Left ventricle myocardium superior (tissue), 1 donor: ENCODE measurements at places on chromosomes 2 and 18.

- no peak for DNase-seq
These were observed 388.1 kb upstream of the SLC14A2 start for GRCh38 chr18:45227001-45227742.

GRCh38 chr2:187124529-187124928 lies 275.6 kb upstream of the ZSWIM2 start:
- peak; percentile 25 for DNase-seq

DNA sequence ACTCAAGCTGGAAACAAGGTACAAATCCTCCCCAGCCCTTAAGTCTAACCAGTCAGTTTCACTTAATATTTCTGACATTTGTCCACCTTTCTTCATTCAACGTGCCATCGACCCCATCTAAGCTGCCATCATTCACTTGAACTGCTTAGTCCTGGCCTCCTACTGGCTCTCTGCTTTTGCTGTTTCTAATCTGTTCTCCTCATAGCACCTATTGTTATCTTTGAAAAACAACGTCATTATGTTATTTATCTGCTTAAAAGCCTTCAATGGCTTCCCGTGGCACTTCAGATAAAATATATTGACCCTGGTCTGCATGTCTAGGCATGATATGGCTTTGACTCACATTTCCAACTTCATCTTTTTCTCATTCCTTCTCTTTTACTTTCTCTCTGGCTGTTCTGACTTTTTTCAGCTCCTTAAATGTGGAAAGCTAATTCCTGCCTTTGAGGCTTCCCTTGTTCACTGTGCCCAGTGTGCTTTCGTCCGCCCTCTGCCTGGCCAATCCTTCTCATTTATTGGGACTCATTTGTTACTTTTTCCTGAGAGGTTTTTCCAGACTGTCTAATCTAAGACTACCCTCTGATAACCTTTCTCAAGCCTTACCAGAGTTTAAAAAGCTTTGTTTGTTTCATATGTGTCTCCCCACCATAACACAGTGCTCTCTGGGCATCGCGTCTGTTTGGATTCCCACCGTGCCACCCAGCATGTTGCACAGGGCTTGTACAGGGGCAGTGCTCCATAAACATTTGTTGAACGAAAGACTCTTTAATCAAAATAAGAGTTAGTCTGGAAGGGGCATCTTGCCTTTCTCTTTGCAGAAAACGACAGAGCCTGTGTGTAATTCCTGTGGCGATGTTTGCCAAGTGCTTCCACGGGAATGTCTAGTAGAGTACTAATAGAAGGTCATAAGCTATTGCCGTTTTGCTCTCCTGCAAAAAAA lies 183.9 kb downstream of the FMNL2 start:
- no peak for DNase-seq

GRCh38 chr2:53969968-53970723 lies 647 bp downstream of the PSME4 start:
- DNase-seq, result peak; percentile 67

DNA sequence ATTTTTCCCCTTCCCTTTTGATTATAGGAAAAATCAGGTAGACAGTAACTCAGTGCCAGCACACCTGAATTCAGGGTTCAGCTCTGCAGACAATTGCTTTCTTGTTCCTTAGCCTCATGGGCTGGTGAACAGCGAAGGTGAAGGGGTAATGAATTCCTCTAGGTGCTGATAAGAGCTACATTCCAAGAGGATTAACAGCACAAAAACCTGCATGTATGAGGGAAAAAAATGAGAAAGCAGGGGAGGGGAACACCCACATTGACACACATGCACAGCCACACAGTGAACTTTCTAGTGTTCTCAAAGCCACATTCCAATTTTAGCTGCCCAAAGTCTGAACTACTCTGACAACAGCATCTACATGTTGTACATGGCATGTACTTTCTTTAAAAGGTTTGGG lies 46.1 kb downstream of the SPATS2L start:
- no peak for DNase-seq

DNA sequence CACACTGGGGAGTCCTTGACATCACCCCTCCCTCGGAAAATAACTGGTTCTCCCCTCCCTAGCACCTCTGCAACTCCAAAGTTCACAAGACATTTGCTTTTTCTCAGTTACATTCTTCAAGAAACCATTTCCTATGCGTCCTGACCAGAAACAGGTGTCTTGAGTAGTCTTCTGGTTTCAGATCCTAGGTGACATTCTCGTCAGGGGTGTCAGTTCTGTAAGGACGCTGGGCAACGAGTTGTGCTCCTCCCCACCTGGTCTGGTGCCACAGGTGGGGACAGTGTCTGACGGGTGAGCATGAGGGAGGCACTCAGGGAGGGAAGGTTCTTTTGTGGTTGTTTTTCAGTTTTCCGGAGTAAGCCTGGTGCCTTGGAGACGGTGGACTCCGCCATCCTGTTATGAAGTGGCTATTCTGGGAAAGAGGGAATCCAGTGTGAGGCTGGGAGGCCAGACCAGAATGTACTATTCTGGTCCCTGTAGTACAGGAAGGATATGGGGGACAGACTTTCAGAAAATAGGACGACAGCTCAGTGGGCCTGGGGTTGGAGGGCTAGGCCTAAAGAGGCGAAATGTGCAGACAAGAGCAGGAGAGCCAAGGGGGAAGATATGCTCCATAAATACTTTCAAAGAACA lies 50.6 kb downstream of the EPAS1 start:
- no peak for DNase-seq

DNA sequence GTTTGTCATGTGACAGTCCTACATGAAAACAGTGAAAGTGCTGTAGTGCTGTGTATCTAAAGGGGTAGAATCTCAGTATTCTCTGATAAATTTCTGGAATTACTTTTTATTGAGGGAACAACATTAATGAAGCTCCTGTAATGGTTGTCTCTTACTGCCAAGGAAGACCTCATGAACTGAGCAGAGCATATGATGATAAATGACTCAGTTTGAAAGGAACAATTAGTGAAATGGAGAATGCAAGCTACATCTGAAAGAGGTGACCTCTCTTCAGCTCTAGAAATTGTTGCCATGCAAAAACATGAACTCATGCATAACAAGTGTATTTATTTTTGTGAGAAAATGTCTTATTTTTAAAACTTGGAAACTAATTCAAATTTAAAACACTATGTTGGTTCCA lies 93.6 kb downstream of the SCN9A start:
- DNase-seq, result no peak

GRCh38 chr2:206657087-206657486 lies 14.8 kb downstream of the FAM237A start:
- no peak for DNase-seq

GRCh38 chr2:200354833-200355751 lies 48.6 kb downstream of the SPATS2L start:
- no peak for DNase-seq

- no peak for DNase-seq
These were observed 286.2 kb downstream of the GRB14 start for GRCh38 chr2:164335128-164335527.

DNA sequence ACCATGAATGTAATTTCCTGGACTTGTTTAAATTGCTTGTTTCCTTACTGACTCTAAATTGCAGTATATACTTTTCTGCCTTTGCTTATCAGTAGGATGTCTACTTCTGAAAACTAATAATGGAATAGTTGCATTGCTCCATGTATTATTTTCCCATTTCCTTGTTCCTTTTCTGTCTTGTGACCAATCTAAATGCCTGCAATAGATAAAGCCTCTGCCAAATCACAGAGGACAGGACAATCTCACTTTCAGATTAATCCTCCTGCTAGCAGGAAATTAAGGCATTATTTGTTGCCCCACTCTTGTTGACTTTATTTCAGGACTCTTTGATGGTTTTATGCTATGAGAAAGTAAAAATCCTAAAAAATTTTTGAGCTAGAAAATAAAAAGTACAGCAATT lies 4.7 kb upstream of the ESCO1 start:
- no peak for DNase-seq

DNA sequence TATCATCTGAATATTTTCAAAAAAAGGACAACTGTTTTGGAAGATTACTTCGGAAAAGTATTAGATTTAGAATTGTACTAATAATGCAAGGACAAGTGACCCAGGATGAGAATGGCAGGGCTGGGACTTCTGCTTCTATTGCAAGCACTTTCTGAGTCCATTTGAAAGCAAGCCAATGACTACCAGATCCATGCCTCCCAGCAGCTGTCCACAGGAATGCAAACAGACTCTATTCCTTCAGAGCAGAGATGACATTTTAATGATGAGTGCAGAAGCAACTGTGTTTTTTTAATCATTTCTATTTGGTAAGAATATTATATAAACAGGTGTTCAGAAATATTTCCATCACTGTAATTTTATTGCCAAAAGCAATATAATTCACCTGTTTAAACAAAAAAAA lies 456.7 kb downstream of the SOX11 start:
- DNase-seq, result no peak

GRCh38 chr2:224847961-224848850 lies 132.0 kb upstream of the CCDC195 start:
- no peak for DNase-seq

- DNase-seq, result no peak
These were observed 623.2 kb upstream of the ID2 start for GRCh38 chr2:8058652-8059051.

- no peak for DNase-seq
These were observed 406.1 kb upstream of the DCC start for GRCh38 chr18:51933903-51934302.

DNA sequence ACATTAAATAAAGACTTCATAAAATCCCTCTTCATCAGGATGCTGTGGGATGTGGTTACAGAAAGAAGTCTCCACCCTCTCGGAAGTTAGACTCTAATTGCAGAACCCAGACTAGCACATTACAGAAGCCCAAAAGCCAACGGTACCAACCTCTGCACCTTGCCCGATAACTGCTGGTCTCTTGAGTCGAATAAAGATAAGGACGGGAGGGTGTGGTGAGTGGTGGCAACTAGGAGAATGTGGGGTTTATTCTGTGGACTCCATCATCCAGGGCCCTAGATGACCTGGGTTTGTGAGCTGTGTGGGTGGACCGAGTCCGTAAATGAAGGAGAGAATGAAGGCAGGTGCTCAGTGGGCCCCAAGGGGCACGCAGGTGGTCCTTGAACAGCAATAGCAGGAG lies 462.8 kb upstream of the ID2 start:
- DNase-seq, result no peak

- no peak for DNase-seq
These were observed 1802.0 kb downstream of the SUCLG1 start for GRCh38 chr2:82657106-82657505.

DNA sequence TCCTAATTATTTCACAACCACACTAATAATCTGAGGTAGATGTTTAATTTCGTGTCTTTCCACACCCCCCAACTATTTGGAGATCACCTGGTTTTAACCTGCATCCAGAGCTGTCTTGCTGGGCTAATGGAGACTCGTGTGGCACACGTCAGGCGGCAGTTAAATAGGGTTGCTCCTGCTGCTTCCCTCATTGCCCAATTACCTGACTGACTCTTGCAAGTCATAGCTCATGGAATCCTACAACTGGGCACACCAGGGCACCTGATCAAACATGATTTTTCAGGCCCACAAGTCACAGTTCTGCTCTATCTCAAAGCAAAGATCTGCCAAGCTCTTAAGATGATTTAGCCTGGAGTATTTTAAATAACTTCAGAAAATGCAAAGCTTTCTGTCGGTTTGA lies 1430.4 kb upstream of the ACVR2A start:
- DNase-seq, result no peak

DNA sequence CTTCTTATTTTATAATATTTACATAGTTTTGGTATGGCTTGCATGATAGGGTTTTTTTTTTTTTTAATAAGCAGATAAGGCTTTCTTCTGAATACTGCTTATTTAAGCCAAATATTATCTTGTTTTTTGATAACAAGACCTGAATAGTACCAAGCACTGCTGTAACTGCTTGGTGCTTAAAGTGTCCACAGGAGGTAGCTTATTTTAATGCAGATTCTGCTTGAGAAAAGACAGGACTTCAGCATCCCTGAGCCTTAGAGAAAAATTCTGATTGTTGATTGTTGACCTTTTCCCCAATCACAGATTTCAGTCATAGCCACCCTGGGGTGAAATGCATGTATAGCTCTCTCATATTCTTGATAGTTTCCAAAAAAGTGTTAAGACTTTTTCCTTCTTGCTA lies 336.4 kb downstream of the CTNNA2 start:
- DNase-seq, result no peak

DNA sequence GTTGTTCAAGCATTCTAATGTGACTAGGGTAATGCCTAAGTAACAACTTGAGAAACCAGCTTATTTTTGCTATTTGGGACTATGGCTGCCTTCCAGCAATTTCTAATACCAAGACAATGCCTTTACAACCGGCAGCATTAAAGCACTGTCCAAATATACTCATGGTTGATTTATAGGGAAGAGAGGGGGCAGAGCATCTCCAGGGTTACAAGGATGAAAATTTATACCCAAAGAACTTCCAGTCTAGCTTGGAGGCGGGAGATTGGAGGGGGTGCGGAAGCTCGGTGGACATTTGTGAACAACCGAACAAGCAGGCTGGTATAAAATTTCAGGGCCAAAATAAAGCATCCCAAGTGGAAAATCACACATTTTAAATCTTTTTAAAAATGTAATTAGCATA lies 294.9 kb upstream of the STON1 start:
- DNase-seq, result no peak

DNA sequence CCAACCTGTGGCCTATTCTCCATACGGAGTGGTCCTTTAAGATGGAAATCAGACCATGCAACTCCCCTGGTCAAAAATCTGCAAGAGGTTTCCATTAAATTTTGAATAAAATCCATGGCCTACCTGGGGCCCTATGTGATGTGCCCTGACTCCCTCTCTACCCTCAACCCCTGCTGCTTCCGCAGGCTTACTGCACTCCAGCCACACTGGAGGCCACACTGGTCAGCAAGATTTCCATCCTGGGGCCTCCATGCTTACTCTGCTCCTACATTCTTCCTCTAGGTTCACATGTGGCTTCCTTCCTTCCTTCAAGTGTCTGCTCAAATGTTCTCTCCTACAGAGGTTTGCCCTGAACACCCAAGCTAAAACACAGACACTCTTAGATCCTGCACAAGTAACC lies 40.6 kb downstream of the FARSB start:
- no peak for DNase-seq

DNA sequence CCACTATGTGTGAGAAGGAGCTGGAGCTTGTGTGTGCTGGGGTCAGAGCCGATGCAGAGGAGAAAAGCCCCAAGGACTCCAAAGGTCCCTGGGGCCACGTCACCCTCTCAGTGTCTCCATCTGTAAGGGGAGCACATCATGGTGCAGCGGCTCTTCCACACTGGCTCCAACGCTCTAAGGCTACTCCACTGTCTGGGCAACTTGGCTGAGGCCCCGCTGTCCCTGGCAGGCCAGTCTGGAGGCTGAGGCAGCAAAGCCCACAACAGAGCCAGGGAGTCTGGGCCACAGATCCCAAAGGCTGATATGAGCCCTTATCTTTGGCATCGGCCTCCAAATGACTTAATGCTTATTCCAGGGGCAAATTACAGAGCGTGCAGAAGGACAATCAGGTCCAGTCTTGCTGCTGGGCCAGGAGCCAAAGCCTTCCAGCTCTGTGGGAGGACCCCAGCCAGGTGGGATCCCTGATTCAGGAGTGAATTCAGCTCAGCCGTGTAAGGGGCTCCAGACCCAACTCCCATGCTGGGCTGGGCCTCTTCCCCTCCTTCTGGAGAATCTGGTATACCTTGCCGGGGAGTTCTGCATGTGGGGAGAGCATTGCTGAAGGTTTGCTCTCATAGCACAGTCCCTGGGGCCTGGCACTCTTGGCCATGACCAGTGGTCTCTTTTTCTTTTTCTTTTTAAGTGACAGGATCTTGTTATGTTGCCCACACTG lies 1.8 kb upstream of the DUSP2 start:
- peak; percentile 31 for DNase-seq
